Activated naive CD4-positive, alpha-beta T cell (primary cell): ENCODE measurements at places on chromosomes 11 and 22.
A peak's percentile ranks its signal among the peaks of the same experiment; 100 is the strongest.

DNA sequence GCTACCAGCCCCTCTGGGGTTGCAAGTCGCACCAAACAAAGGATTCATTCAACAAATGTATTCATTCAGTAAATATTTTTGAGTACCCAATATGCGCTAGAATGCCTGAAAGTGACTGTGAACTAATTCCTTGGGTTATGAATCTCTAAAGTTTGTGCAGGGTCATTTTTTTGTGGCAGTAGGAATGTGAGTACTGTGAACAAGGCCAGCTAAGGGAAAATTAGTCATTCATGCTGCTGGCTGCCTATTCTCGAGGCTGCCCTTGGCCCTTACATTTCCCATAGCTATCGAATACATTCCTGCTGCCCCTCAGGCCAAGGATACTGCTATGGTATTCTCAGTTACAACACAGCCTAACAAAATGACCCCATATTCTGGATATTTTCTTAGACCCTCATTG, 141.6 kb downstream of the TRPC6 start:
- DNase-seq, result no peak

- no peak for DNase-seq
These were observed 79.3 kb upstream of the SORL1 start for GRCh38 chr11:121372671-121373429.

DNA sequence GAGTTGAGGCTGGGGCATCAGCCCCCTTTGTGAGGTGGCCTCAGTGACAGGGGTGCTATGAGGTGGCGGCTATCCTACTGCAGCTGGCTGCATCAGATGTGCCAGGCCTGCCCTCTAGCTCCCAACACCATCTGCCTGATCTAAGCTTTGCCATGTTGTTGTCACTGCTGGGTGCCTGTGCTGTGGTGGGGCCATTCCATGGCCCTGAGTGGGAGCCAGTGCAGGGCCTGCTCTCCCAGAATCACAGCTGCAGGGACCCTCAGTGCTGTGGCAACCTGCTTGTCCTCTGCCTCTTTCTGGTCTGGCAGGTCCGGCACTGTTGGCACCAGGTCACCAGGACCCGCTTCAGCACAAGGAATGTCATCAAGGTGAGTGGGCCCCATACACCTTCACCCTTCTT, 1.8 kb upstream of the SNU13 start:
- no peak for DNase-seq

GRCh38 chr11:6371825-6372224, 18.4 kb upstream of the SMPD1 start:
- DNase-seq, result no peak

- peak; percentile 80 for DNase-seq
These were observed at the start of the genes CWC15 and KDM4D for GRCh38 chr11:94973099-94973968. Gene CWC15, minus strand, starts transcription at chr11:94973556. Its CDS starts 1,371 bp downstream, at chr11:94972185. Gene KDM4D, plus strand, starts transcription at chr11:94973709. Its CDS starts 23,664 bp downstream, at chr11:94997373.

GRCh38 chr11:7871056-7871455, 60.0 kb downstream of the OR10A6 start:
- no peak for DNase-seq

GRCh38 chr11:129281471-129282415, 89.6 kb upstream of the ARHGAP32 start:
- DNase-seq, result no peak

DNA sequence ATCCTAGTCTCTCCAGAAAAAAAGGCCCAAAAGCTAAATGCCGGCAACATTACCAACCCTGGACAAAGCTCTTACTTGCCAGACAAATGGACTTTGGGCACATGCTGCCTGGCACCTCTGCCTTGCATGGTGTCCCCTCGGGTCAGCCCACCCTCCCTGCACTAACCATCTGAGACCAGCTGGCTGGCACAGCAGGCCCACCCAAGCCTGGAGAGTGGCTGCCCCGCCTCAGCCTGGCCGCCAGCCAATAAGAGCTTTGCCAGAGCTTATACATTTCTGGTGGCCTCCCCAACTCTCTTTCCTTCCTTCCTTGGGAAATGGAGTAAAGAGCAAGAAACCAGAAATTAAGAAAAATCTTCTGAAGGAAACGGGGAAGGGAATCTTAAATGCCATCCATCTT, 24.5 kb downstream of the MCHR1 start:
- DNase-seq, result no peak

DNA sequence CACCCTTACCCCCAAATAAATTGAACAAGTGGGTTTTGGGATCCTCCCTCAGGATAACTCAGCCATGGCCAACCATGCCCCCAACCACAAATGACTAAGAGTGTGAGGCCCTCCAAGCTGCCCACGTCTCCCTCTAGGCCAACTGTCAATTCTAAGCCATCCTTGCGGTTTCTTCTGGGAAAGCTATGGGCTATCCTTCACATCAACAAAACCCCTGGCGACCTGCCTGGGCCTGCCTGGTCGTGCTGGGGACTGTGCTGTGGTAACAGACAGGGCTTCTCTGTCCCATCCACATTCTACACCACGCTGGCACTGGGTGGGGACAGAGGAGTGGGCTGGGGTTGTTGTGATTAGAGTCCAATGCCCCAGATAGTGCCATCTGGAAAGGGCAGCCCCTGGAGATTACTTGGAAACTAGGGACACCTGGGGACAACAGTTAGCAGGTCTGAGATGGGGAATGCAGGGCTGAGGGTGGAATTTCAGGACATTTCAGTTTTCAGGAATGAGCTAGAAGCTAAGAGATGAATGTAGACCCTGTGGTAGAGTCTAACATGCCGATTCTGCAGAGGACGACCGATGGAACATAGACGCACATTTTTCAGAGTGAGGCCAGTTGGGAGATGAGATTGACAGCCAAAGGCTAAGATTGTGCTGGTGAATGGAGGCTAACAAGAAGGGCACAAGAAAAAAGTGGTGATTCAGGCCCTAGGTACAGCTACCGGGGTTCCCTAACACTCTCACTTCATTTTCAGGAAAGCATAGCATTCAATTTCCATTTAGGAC, 131.9 kb downstream of the RASSF10 start:
- DNase-seq, result no peak

- DNase-seq, result no peak
These were observed 12.7 kb downstream of the PHF21B start for GRCh38 chr22:44997060-44997459.

DNA sequence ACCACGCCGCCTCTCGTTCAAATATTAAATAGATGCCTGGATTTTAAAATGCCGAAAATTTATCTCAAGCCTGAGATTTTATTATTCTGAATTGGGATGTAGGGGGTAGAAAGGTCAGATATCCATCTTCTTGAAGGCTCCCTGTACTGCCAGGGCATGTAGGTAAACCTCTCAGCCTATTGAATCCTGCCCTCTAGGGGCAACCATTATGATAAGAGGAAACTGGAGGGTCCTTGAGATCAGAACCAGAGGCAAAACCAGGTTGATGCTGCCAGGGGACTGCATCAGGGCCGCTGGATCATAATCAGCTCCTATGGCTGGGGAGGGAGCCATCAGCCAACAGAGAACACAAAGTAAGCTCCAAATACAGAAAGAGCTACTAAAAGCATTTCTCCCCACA, 92.4 kb downstream of the KCNC1 start:
- no peak for DNase-seq

- no peak for DNase-seq
These were observed 246.0 kb upstream of the TENM4 start for GRCh38 chr11:79686703-79687419.

GRCh38 chr11:59185386-59185945, 13.5 kb downstream of the DTX4 start:
- no peak for DNase-seq
